Muscle of leg (tissue), 16 donors: ENCODE measurements at places on chromosomes 3 and 15. TPM values are rescaled to one million over a fixed set of nuclear protein-coding genes. Genes with fewer than 3 reads are reported as not detected.

The MNS1 gene
- 5.1 TPM for total RNA-seq

The BLOC1S6 gene
- total RNA-seq: 49.3 TPM

GRCh38 chr15:42504631-42505030 is 9.2 kb downstream of the SNAP23 start:
- H3K36me3 ChIP-seq: peaks cover 4% of the 10 kb centered on the region
- H3K4me1 ChIP-seq: peaks cover 3% of the 10 kb centered on the region
- H3K27me3 ChIP-seq: no peaks in the 10 kb centered on the region
- no peak for DNase-seq
- no peak overlapping the region for H3K27ac ChIP-seq
- no peak overlapping the region for H3K4me3 ChIP-seq

DNA sequence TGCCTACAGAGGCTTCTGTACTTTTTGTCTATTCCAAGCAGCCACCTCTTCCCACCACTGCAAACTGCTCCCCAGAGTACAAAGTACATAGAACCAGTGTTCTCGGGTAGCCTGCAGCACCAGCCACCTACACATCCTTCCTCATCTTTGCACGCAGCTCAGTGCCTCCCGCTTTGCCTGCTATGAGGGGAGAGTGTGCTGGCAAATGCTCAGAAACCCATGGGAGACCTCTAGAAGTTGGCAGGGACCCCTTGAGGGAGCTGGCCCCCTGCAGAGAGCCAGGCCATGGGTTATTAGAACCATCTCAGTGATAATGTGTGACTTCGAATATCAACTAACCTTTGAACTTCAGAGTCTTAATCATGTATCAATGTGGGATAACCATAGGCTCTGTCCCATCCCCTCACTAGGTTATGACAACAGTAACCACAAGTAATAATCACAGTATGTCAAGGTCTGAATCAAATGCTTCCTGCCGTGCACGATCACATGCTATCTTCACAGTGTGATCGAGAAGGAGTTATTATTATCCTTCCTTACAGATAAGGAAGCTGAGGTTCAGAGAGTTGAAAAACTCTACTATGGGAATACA is 22.8 kb upstream of the SMAD3 start:
- H3K27ac ChIP-seq: no peak overlapping the region
- DNase-seq: no peak
- peaks cover 3% of the 10 kb centered on the region for H3K27me3 ChIP-seq
- H3K4me1 ChIP-seq: peaks cover 19% of the 10 kb centered on the region

The ATP13A4 gene
- 0.62 TPM for total RNA-seq

DNA sequence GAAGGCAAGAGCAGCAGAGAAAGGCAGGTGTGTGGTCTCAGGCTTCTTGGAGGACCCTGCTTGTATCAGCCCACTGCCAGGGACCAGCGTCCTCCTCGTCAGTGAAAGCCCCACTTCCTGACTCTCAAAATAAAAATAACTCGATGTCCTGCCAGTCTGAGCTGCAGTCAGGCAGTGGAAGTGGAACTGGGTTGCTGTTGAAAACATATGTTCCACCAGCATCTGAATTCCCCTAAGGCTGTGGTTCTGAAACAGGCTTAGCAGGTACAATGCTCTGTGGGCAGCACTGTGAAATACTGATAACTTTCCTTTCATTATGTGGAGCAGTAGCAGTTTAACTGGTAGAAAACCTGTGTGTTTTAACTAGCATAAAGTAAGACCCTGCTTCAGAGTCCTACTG is 121.6 kb upstream of the EIF1B start:
- no peaks in the 10 kb centered on the region for H3K27me3 ChIP-seq
- no peaks in the 10 kb centered on the region for H3K36me3 ChIP-seq
- H3K4me1 ChIP-seq: no peaks in the 10 kb centered on the region
- H3K27ac ChIP-seq: no peak overlapping the region
- no peak overlapping the region for H3K4me3 ChIP-seq

DNA sequence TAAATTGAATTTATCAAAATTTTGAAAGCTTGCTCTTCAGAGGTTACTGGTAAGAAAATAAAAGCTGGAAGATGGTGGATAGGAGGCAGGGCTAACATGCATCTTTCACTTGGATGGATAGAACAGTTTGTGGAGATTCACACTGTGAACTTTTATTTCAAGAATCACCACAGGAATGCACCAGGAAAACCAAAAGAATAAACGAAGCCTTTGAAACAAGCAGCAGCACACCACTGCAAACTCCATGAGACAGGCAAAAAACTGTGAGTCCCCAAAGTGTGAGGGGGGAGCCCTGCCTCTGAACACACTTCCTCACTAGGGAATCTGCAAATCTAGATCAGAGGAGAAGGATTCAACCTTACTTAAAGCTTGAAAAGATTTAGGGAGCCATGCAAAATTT is 122.2 kb downstream of the RTP4 start:
- H3K27me3 ChIP-seq: no peaks in the 10 kb centered on the region
- no peaks in the 10 kb centered on the region for H3K4me1 ChIP-seq
- DNase-seq: no peak
- H3K27ac ChIP-seq: no peak overlapping the region
- no peaks in the 10 kb centered on the region for H3K36me3 ChIP-seq
- no peak overlapping the region for H3K4me3 ChIP-seq

DNA sequence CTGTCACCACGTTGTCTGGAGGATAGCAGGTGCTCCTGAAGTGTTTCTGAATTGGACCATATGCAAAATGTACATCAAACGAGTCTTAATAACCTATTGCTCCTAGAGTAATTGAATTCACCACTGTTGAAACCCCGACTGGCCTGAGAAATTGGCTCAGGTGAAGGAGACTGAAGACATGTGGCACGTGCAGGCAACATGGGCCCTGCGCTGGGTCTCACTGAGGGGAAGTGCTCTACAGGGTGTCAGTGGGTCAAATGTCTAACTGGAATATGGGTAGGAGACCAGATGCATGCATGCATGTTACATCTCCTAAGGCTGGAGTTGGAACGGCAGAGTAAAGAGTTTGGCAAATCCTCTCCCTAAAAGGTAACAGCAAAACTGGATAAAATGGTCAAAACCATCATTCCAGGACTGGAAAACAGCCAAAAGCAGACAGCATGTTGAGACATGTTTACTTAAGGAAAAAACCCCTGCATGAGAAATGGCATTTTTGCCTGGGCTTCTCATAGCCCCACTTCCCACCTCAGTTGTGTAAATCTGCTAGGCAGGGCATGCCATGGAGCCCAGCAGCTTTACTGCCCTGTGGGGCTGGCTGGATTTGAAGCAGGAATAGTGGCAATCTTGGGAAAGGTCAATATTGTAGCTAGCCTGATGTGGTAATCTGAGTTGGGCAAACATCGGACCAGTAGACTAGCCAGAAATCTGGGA is 131.3 kb downstream of the TJP1 start:
- H3K27me3 ChIP-seq: no peaks in the 10 kb centered on the region
- no peak for DNase-seq
- no peak overlapping the region for H3K4me3 ChIP-seq
- no peaks in the 10 kb centered on the region for H3K4me1 ChIP-seq
- no peak overlapping the region for H3K27ac ChIP-seq

The TSEN2 gene
- 16.4 TPM for total RNA-seq

DNA sequence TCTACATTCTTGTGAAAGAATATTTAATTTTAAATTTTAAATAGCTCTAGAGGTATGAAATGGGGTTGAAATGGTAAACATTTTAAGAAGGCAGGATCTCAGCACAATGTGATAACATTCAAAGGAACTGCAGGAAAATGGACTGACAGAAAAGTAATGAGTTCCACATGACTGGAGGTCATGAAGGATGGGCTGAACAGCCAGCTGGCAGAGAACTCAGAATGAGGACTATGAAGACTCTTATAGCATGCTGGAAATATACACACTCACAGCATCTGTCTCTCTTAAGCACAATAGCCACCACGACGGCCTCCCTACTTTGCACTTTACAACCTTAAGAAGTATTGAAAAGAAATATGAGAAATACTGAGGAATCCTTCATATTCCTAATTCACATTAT is 94.7 kb downstream of the TNIK start:
- peak; percentile 93 for DNase-seq
- peaks cover 4% of the 10 kb centered on the region for H3K4me1 ChIP-seq
- no peaks in the 10 kb centered on the region for H3K27me3 ChIP-seq
- H3K4me3 ChIP-seq: no peak overlapping the region

- DNase-seq: no peak
- no peaks in the 10 kb centered on the region for H3K36me3 ChIP-seq
- no peak overlapping the region for H3K4me3 ChIP-seq
- H3K27me3 ChIP-seq: no peaks in the 10 kb centered on the region
Observed at GRCh38 chr3:190586631-190587011, 72.7 kb downstream of the IL1RAP start.

The SYNPR gene
- 0.04 TPM for total RNA-seq

The FEZF2 gene
- not detected for total RNA-seq

The CCDC14 gene
- total RNA-seq: 46.1 TPM

- no peaks in the 10 kb centered on the region for H3K27me3 ChIP-seq
- no peak for DNase-seq
- peaks cover 3% of the 10 kb centered on the region for H3K4me1 ChIP-seq
- H3K27ac ChIP-seq: no peak overlapping the region
Observed at GRCh38 chr3:47871389-47871788, 68.5 kb downstream of the DHX30 start.

GRCh38 chr3:90011131-90011530 is 903.7 kb downstream of the EPHA3 start:
- no peak overlapping the region for H3K27ac ChIP-seq
- H3K4me1 ChIP-seq: peaks cover 10% of the 10 kb centered on the region
- H3K4me3 ChIP-seq: no peak overlapping the region
- DNase-seq: peak; percentile 76

GRCh38 chr15:55513152-55513551 is 5.1 kb upstream of the DNAAF4 start:
- H3K4me3 ChIP-seq: no peak overlapping the region
- H3K4me1 ChIP-seq: no peaks in the 10 kb centered on the region
- H3K36me3 ChIP-seq: no peaks in the 10 kb centered on the region
- no peaks in the 10 kb centered on the region for H3K27me3 ChIP-seq
- H3K27ac ChIP-seq: no peak overlapping the region

GRCh38 chr3:59016930-59017616 is 32.8 kb downstream of the CFAP20DC start:
- no peaks in the 10 kb centered on the region for H3K4me1 ChIP-seq
- no peak overlapping the region for H3K4me3 ChIP-seq
- no peaks in the 10 kb centered on the region for H3K27me3 ChIP-seq
- no peaks in the 10 kb centered on the region for H3K36me3 ChIP-seq

DNA sequence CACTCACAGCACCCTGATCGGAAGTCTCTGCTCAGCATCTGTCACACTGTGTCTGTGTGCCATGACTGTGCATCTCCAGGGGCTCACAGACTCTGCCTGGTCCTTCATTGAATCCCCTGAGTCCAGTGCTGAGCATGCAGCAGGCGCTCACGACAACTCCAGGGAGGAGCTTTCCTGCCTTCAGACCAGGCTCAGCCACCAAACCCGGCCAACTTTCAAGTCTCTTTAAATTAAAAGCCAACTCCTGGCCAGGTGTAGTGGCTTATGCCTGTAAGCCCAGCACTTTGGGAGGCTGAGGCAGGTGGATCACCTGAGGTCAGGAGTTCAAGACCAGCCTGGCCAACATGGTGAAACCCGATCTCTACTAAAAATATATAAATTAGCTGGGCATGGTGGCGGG is 24.2 kb downstream of the GRAMD2A start:
- peaks cover 8% of the 10 kb centered on the region for H3K4me1 ChIP-seq
- H3K27me3 ChIP-seq: peaks cover 2% of the 10 kb centered on the region
- no peak overlapping the region for H3K27ac ChIP-seq
- no peaks in the 10 kb centered on the region for H3K36me3 ChIP-seq

GRCh38 chr3:119500901-119501300 is 2.6 kb downstream of the TIMMDC1 start:
- peaks cover 7% of the 10 kb centered on the region for H3K36me3 ChIP-seq
- no peak overlapping the region for H3K27ac ChIP-seq
- H3K4me3 ChIP-seq: no peak overlapping the region
- no peaks in the 10 kb centered on the region for H3K27me3 ChIP-seq

GRCh38 chr15:46918462-46919140 is 798.7 kb upstream of the SEMA6D start:
- no peak overlapping the region for H3K4me3 ChIP-seq
- no peak for DNase-seq
- H3K27ac ChIP-seq: no peak overlapping the region
- no peaks in the 10 kb centered on the region for H3K36me3 ChIP-seq

GRCh38 chr3:8817486-8817885 is 48.1 kb upstream of the OXTR start:
- no peak for DNase-seq
- no peak overlapping the region for H3K27ac ChIP-seq
- no peak overlapping the region for H3K4me3 ChIP-seq
- H3K36me3 ChIP-seq: no peaks in the 10 kb centered on the region
- H3K27me3 ChIP-seq: peaks cover 2% of the 10 kb centered on the region
- no peaks in the 10 kb centered on the region for H3K4me1 ChIP-seq

- H3K4me3 ChIP-seq: no peak overlapping the region
- H3K36me3 ChIP-seq: peaks cover 3% of the 10 kb centered on the region
- no peak for DNase-seq
- H3K27ac ChIP-seq: no peak overlapping the region
- H3K4me1 ChIP-seq: no peaks in the 10 kb centered on the region
Observed at GRCh38 chr3:122916580-122916979, 111.0 kb downstream of the SEMA5B start.

DNA sequence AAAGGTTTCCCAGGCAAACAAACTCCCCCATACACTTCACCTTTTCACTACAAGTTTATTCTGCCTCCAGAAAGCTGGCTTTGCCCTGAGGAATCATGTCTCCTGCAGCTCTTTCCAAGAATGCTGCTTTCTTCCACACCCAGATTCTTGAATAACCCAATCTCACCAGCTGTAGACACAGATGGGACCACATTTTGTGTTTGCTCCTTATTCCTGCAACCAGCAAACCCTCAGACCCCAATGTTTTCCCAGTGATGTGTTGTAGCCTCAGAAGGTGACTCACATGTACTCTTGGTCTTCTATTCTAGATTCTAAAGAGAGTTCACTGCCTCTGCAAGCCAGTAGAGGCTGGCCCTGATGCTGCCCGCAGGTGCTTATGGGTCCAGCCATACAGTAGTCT is 23.6 kb upstream of the TRIM59 start:
- DNase-seq: no peak
- H3K36me3 ChIP-seq: no peaks in the 10 kb centered on the region
- no peaks in the 10 kb centered on the region for H3K27me3 ChIP-seq
- H3K27ac ChIP-seq: no peak overlapping the region

DNA sequence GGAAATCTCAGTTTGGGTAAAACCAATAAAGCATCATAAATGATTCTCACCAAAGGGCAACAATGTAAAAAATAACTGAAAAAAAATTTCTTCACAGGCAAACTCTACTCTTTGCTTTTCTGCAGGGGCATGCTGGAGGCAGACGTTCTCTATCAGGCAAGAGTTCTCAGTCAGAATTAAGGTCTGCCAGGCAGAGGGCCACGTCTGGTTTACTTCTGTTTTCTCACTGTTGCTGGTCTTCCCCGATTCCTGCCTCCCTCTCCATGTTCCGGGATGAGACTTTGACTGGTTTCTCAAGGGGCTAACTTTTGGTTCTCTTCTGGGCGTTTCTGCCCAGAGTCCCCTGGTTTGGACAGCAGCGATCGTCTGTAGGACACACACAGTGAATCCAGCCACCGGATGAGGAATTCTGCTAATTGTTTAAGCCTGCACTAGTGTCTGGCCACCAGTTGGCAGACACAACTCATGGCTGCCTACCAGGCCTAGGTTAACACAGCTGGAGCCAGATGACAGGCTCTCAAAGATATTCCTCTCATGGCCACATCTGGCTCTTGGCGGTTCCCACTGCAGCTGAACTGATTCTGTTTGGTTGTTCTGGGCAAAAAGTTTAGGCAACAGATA is 273.1 kb downstream of the FOXP1 start:
- no peak overlapping the region for H3K27ac ChIP-seq
- H3K36me3 ChIP-seq: no peaks in the 10 kb centered on the region
- no peaks in the 10 kb centered on the region for H3K27me3 ChIP-seq
- H3K4me1 ChIP-seq: peaks cover 10% of the 10 kb centered on the region
